ENCODE measurements at places on chromosomes 7 and 10. TPM values are rescaled to one million over a fixed set of nuclear protein-coding genes. Genes with fewer than 3 reads are reported as not detected.

GRCh38 chr7:3033136-3033535 is 10.5 kb downstream of the CARD11 start:
- DNase-seq, result no peak

DNA sequence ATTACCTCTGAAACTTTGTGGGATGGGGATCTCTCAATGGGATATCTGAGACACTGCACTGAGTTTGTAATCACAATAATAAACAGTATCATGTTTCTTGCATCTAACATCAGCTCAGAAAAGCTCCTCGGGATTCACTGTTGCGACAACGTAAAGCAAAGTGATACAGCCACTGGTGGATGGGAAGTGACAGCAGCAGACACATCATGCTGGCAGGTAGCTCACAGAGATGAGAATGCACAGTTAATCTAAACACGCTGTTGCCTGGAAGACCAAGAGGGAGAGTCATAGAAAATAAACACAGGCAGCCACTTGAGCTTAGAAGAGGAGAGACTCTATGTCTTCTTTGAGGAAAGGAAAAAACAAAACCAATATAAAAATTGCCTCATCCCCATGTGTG is 513.8 kb downstream of the MAGI2 start:
- no peak for DNase-seq

GRCh38 chr10:22342421-22342820 is 2.9 kb upstream of the SPAG6 start:
- no peak for DNase-seq

Gene TUBAL3
- 1.3 TPM for total RNA-seq

Measured in thymus (tissue), 14 donors.